ENCODE measurements at places on chromosomes 7 and 10.

- no peak overlapping the region for H3K27ac ChIP-seq
- H3K27me3 ChIP-seq = no peaks in the 10 kb centered on the region
- H3K4me3 ChIP-seq = no peak overlapping the region
- no peaks in the 10 kb centered on the region for H3K4me1 ChIP-seq
- DNase-seq = no peak
Observed at GRCh38 chr7:74365322-74366022, 76.3 kb downstream of the CLIP2 start.

DNA sequence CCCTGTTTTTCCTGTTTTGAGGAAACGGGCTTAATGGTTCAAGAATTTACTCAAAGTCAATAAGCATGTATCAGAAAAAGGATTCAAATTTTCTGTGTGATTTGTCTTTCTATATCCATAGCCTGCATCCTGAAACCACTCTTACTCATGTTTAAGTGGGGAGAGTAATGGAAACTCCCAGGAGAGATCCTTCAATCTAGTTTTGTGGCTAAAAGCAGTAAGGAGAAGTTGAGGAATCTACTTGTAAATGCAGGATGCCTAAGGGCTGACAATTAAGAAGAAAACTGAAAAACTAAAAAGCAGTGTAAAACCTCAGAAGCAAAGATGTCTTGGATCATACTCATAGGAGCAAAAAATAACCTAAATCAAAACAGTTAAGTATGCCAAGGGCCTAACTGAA lies 68.1 kb upstream of the GRID1 start:
- H3K27me3 ChIP-seq = no peaks in the 10 kb centered on the region
- no peak overlapping the region for H3K4me3 ChIP-seq
- no peak overlapping the region for H3K27ac ChIP-seq
- H3K36me3 ChIP-seq = peaks cover 7% of the 10 kb centered on the region
- no peak for DNase-seq
- H3K4me1 ChIP-seq = no peaks in the 10 kb centered on the region

DNA sequence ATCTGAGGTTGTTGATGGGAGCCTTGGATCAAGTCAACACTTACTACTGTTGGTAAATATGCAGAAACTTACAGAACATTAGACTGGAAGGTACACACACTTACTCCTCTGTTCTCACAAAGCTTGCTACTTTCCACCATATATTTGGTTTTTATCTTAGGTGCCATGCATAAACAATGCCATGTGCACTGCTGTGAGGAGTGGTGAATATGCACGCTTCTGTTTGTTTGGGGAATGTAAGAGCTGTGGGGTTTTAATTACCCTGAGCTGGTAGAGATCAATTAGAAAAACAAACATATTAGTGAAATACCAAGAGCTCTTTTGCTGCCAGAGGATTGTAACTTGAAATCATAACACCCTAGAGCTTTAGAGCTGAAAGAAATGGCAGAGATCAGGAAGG lies 79.8 kb upstream of the ARID5B start:
- H3K36me3 ChIP-seq = no peaks in the 10 kb centered on the region
- no peaks in the 10 kb centered on the region for H3K27me3 ChIP-seq
- no peak overlapping the region for H3K4me3 ChIP-seq
- no peak overlapping the region for H3K27ac ChIP-seq

DNA sequence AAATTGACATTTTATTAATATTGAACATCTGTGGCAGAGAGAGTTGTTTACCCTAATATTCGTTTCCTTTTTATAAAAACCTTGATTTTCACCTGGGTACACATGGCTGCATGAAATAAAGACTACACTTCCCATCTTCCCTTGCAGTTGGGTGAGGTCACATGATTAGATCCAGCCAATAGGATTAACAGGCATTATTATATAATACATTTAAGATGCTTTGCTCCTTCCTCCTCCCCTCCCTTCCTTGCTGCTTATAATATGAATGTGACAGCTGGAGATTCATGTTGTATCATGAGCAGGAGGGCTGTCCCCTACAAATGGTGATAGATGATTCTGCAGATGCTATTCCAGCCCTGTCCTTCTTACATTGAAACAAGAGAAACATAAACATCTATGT lies 146.6 kb downstream of the SH2D4B start:
- no peaks in the 10 kb centered on the region for H3K4me1 ChIP-seq
- H3K4me3 ChIP-seq = no peak overlapping the region
- no peaks in the 10 kb centered on the region for H3K36me3 ChIP-seq
- no peak for DNase-seq
- no peak overlapping the region for H3K27ac ChIP-seq

- H3K4me1 ChIP-seq = no peaks in the 10 kb centered on the region
- H3K27ac ChIP-seq = no peak overlapping the region
- no peaks in the 10 kb centered on the region for H3K36me3 ChIP-seq
- no peak overlapping the region for H3K4me3 ChIP-seq
Observed at GRCh38 chr7:20199015-20199737, 18.0 kb downstream of the MACC1 start.

DNA sequence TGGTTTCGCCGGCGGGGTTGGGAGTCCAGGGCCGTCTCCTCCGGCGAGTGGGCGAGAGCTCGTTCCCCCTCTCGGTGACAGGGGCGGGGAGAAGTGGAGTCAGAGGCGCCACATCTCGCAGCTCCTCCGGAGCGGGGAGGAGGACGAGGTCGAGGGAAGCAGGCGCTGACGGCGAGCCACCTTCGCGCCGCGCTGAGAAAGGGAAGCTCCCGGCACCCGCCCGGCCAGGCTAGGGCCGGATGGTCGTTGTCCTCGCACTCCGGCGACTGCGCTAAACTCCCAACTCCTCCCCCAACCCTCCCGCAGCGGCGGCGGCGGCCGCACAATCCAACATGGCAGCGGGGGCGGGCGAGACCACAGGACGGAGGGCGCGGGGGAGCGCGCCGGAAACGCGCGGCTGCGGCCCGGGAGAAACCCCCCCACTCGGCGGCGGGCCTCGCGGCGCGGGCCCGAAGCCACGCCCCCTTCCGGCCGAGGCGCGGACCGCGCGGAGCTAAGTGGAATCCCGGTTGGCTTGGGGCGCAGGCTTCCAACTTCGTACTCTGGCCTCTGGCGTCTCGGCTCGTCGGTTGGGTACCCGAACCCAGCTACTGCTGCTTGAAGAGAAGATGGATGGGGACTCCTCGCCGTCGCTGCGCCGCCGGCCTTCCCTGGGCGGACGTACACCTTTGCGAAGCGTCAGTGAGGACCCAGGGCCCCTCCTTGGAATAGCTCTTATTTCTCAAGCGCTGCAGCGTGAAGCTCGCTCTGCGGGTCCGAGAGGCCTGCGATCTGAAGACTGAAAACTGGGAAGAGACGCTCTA lies at the start of gene WASL:
Gene WASL (minus strand): TSS at position 270 of the 803 bp plus-strand sequence. CDS start 269 bp downstream, at position 1.
- peak within 1 kb of the TSS; percentile 90 for H3K4me3 ChIP-seq
- H3K27me3 ChIP-seq = no peaks in the 10 kb centered on the region
- DNase-seq = peak; percentile 86
- H3K4me1 ChIP-seq = peaks cover 4% of the 10 kb centered on the region
- H3K27ac ChIP-seq = peak within 1 kb of the TSS; percentile 99

- H3K27ac ChIP-seq = no peak overlapping the region
- H3K4me1 ChIP-seq = no peaks in the 10 kb centered on the region
- DNase-seq = no peak
- no peaks in the 10 kb centered on the region for H3K36me3 ChIP-seq
- H3K4me3 ChIP-seq = no peak overlapping the region
Observed at GRCh38 chr7:40884241-40884640, 749.4 kb downstream of the SUGCT start.

- no peaks in the 10 kb centered on the region for H3K36me3 ChIP-seq
- H3K4me1 ChIP-seq = no peaks in the 10 kb centered on the region
- H3K27ac ChIP-seq = no peak overlapping the region
Observed at GRCh38 chr10:96991313-96991841, 159.3 kb downstream of the LCOR start.

- H3K27ac ChIP-seq = no peak overlapping the region
- DNase-seq = no peak
- no peaks in the 10 kb centered on the region for H3K4me1 ChIP-seq
- no peaks in the 10 kb centered on the region for H3K36me3 ChIP-seq
Observed at GRCh38 chr10:48691812-48692528, 7.3 kb downstream of the WDFY4 start.

- H3K4me1 ChIP-seq = no peaks in the 10 kb centered on the region
- H3K27me3 ChIP-seq = peaks cover 20% of the 10 kb centered on the region
- H3K27ac ChIP-seq = peak overlapping the region; percentile 51
- no peak for DNase-seq
Observed at GRCh38 chr10:96417441-96417840, 58.6 kb upstream of the OPALIN start.

DNA sequence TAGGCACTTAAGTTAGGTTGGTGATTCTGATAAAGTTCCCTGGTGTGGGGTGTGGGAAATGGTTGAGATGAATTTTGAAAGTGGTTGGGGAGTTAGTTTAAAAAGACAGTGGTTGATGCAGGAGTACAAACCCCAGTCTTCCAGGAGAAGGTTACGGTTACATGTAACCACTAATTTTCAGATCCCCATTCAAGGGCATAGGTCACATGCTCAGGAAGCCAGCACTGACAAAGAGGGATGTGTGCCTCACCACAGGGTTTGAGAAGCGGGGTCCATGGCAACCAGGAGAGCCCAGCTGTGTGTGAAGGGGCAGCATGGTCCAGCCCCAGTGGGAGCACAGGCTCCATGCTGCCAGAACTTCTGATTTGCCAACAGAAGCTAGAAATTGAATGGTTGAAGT lies 144.2 kb downstream of the MDFIC start:
- H3K4me3 ChIP-seq = no peak overlapping the region
- H3K27ac ChIP-seq = no peak overlapping the region
- H3K36me3 ChIP-seq = no peaks in the 10 kb centered on the region

DNA sequence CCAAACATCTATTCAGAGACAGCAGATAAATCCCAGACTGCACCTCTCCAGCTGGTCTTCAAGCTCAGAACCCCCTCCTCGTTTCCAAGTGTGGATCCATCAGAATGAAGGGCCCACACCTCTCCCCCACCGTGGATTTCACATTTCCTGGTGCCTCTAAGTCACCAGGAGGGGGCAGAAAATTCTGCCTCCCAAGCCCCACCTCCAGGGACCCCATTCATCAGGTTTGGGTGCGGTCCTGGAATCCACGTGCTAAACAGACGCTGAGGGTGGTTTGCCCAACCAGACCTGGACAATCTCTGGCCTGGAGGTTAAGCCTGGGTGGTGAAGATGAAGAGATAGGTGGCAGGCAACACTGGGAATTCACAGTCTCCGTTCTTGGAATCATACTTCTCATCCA lies 92.4 kb downstream of the WDR11 start:
- no peaks in the 10 kb centered on the region for H3K36me3 ChIP-seq
- no peaks in the 10 kb centered on the region for H3K4me1 ChIP-seq
- DNase-seq = no peak
- H3K27ac ChIP-seq = no peak overlapping the region
- no peak overlapping the region for H3K4me3 ChIP-seq

DNA sequence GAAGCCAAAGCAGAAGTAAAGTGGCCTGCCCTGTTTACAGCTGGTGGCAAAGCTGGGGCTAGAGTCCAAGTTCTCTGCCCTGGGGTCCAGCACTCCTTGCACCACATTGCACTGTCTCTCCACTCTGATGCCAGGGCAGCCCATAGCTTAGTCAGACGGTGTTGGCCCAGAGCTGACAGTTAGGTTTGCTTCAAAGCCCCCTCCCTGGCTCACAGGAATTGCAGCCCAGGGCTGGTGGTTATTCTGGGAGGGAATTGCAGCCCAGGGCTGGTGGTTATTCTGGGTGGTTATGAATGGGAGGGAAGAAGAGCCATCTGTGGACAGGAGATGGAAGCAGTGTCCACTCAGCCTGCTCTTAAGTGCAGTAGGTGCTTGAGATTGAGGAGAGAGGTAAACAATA lies 88.9 kb downstream of the SCRN1 start:
- H3K36me3 ChIP-seq = no peaks in the 10 kb centered on the region
- no peak overlapping the region for H3K27ac ChIP-seq
- no peaks in the 10 kb centered on the region for H3K4me1 ChIP-seq
- DNase-seq = no peak

DNA sequence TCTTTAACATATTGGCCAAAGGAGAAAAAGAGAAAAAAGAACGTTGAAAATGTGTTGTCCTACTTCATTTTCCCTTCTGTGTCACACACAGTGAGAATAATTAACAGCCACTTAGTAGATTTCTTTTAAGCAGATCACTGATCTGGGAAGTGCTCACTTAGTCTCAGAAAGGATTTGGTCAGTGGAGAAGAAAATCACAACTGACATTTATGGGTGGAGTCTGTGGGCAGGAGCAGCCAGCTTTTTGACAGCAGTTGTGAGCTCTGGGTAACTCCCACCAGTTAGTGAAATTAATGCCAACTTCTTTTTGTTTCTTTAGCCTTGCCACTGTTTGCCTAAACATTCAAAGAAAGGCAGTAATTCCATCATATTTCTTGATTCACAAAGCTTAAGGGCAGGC lies 49.7 kb downstream of the CDK14 start:
- no peaks in the 10 kb centered on the region for H3K27me3 ChIP-seq
- no peak overlapping the region for H3K4me3 ChIP-seq
- H3K36me3 ChIP-seq = no peaks in the 10 kb centered on the region

DNA sequence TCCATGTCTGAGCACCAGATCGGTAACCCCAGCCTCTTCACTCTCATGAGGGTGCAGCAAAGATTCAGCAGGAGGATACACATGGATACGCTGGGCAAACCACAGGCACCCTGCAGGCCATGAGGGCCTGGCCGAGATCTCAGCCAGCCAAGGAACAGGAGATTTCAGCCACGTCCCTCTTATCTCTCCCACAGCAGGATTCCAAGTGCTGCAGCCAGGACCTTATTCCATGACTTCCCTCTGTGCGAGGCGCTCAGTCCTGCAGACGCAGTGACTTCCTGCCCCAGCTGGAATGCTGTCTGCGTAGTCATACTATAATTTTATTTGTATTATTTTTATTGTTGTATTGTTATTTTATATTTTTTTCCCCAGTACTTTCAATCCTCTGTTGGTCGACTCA lies 66.8 kb downstream of the PTPRN2 start:
- no peaks in the 10 kb centered on the region for H3K36me3 ChIP-seq
- peaks cover 24% of the 10 kb centered on the region for H3K27me3 ChIP-seq
- no peak for DNase-seq
- H3K4me1 ChIP-seq = no peaks in the 10 kb centered on the region
- H3K27ac ChIP-seq = no peak overlapping the region

- no peak overlapping the region for H3K4me3 ChIP-seq
- no peak for DNase-seq
- no peaks in the 10 kb centered on the region for H3K4me1 ChIP-seq
- H3K36me3 ChIP-seq = no peaks in the 10 kb centered on the region
Observed at GRCh38 chr10:35415505-35415904, 79.2 kb downstream of the CCNY start.

GRCh38 chr7:98240961-98241673 lies 10.9 kb downstream of the TECPR1 start:
- DNase-seq = no peak
- H3K27ac ChIP-seq = no peak overlapping the region
- no peaks in the 10 kb centered on the region for H3K27me3 ChIP-seq
- no peaks in the 10 kb centered on the region for H3K4me1 ChIP-seq
- H3K36me3 ChIP-seq = no peaks in the 10 kb centered on the region
- H3K4me3 ChIP-seq = no peak overlapping the region

DNA sequence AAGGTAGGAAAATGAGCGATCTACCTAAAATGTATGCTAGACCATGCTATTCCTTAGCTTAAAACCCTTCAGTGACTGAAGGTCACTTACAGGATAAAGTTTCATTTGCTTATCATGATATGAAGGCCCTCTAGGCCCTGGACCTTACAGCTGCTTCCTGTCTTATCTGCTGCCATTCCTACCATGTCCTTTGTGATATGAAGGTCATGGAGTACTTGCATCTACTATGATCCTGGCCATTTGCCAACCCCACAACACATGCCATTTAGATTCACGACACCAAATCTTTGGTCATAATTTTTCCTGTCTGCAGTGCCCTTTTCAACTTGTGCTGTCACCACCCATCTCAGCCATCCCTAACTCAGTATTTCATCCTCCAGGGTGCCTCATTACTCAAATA lies 181.8 kb upstream of the MDFIC start:
- H3K36me3 ChIP-seq = no peaks in the 10 kb centered on the region
- H3K4me1 ChIP-seq = no peaks in the 10 kb centered on the region
- H3K27me3 ChIP-seq = no peaks in the 10 kb centered on the region
- no peak for DNase-seq

GRCh38 chr10:84539216-84539615 lies 210.8 kb downstream of the CCSER2 start:
- H3K36me3 ChIP-seq = no peaks in the 10 kb centered on the region
- peaks cover 13% of the 10 kb centered on the region for H3K4me1 ChIP-seq

All from breast epithelium (tissue), 4 donors.